T-helper 2 cell treated with Interferon-gamma antibody and Interleukin-4, amounts not matched to agents 100 ng/mL and 5 ng/mL, for 36 hours (primary cell): ENCODE measurements at places on chromosomes 4 and X. TPM values are rescaled to one million over a fixed set of nuclear protein-coding genes. Genes with fewer than 3 reads are reported as not detected.

Gene MAGEB2
- total RNA-seq, result not detected in 2 replicates

Gene CT47B1
- total RNA-seq, result not detected in 2 replicates

Gene MED12
- 54.7 and 63.0 TPM in 2 replicates for total RNA-seq

Gene GYPB
- not detected in 2 replicates for total RNA-seq
